Myocyte (in vitro differentiated cells): ENCODE measurements at places on chromosomes 2 and 18. TPM values are rescaled to one million over a fixed set of nuclear protein-coding genes. Genes with fewer than 3 reads are reported as not detected.

- DNase-seq: peak; percentile 83
Measured at GRCh38 chr2:149877913-149878312, 290.3 kb upstream of the MMADHC start.

DNA sequence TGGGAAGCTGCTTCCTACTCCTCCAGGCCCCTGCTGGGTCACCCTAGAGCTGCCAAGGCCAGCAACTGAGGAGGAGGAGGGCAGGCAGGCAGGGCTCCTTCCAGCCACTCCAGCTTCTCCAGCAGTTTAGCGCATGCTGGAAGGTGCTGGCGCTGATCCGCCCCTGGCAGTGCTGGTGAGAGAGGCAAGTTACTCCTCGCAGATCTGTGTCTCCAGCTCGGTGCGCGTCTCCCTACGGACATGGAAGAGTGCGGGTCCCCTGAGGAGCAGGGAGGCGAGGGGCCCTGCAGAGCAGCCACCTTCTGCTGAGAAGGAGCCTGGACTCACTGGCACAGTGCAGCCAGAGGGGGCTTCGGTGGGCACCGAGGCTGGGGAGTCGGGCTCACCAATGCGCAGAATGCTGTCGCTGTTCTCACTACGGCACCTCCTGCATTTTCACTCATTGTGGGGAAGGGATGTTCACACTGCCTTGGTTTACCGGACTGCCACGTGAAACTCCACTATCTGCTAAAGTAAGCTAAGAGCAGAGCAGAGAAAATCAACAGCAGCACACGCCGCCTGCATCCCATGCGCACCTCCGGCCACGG lies 206.0 kb downstream of the HDAC4 start:
- no peak for DNase-seq

GRCh38 chr18:78778651-78779050 lies 201.0 kb upstream of the SALL3 start:
- DNase-seq: no peak

DNA sequence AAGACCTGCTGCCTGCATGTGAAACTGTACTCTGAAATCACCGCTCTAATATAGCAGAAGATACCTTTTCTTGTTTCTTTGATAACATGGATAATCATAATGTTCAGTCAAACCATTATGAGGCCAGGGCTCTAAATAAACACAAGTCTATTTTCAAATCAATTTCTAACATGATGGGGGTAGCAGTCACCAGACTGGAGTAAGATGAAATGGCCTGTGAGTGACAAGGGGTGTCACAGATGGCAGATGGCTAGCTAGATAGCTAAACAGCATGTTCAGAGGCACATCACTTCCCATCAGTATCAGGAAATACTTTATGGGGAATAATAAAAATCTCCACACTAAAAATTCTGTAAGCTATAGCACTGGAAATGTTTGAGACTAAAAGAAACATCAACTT lies 14.0 kb downstream of the MBD2 start:
- DNase-seq: peak; percentile 30

GRCh38 chr2:64359892-64360657 lies 93.9 kb upstream of the LGALSL start:
- DNase-seq: peak; percentile 91

- no peak for DNase-seq
Measured at GRCh38 chr18:55900380-55900779, 312.4 kb upstream of the TCF4 start.

DNA sequence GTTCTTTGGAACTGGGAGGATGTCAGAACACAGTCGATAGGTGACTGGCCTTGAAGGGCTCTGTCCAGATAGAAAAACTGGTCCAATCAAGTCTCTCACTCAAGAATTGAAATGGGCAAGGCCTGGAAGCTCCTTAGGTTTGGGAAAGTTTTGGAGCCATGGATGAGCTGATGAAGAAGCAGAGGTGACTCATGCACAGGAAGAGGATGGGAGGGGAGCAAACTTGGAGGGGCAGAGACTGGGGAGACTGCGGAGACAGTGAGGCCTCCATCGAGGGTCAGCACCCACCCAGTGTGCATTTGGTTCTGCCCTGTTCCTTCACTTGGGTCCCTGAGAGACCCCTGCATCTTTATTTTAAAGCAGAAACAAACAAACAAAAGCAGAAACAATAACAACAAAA lies 41.1 kb downstream of the SOWAHC start:
- no peak for DNase-seq

IL37 gene
- not detected in 2 replicates for total RNA-seq

RAB27B gene
- total RNA-seq: 6.8 and 11.4 TPM in 2 replicates

GALNT13 gene
- total RNA-seq: 1.7 and 2.2 TPM in 2 replicates
